ENCODE measurements at places on chromosomes 1 and 21.

- DNase-seq = peak; percentile 46
Observed at GRCh38 chr1:53725238-53725689, 13.7 kb downstream of the GLIS1 start.

GRCh38 chr1:101003012-101003650, 22.5 kb downstream of the DPH5 start:
- DNase-seq = no peak

DNA sequence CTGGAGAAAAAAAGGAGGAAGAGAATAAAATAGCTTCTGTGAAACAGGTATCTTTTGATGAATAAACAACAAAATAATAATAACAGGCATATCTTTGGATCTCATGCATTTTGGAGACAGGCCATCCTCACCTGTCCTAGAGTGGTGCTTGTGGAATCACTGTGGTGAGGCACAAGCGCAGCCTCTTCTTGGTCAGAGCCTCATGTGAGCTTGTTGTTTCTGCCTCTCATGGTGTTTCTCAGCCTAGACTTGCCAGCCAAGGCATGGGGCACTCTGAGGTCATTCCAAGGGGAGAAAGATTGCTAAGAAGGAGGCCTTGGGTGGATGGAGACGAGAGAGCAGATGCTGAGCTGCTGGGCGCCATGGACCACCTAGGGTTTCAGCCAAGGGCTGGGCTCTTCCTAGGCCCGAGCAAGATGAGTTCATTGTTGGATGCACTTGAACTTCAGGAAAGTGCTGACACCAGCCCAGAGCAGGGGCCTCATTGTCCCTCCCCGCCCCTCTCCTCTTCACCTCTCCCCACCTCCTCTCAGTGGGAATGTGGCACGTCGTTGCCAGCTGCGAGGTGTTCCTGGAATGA, 49.5 kb downstream of the ATP5PO start:
- DNase-seq = no peak

DNA sequence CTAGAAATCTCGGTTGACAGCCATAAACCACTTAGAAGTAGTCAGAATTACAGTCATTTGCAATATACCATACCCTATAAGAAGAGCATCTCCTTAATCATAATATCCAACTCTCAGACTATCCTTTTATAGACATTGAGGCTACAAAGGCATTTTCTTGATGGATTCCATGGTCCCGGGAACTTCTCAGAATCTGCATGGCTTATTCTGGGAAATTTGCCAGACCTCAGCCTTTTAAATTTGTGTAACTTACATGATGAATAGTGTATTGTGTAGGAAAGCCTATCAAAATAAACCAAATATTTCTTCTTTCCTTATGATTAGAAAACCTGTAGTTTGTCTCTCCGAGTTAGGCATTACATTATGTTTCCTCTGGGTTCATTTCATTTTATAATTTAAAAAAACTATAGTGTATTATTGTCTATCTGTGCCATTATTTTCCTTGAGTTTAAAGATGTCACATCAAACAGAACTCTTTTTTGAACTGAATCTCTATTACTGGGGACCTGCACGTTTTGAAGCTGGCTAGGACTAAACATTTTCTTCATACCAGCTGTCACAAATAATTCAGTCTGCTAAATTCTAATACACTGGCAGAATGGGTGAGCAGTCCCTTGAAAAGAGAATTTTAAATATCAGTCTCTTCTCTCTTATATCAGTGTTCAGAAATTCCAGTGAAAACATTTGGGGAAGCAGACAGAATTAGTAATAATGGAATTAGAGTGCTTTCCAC, 102.9 kb downstream of the GABPA start:
- DNase-seq = no peak

GRCh38 chr1:27941671-27942540, 7.1 kb downstream of the SMPDL3B start:
- no peak for DNase-seq

DNA sequence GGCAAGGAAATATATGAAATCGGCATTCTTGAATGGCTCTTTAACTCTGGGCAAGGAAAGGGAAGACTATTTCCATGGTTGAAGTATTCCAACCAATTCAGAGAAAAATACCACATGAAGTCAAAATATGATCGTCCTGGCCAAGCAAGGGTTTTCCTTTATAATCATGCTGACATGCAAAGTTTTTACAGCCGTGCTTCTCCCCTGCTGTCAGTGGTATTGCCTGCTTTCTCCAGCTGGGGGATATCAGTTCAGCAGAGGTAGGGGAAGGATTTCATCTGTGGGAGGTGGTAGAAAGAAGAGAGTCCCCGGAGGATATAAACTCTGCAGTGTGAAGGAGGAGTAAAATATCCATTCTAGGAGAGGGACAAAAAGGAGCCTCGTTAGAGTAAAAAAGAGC, 322.8 kb downstream of the PAPPA2 start:
- no peak for DNase-seq

- DNase-seq = no peak
Observed at GRCh38 chr1:152758636-152759035, 811 bp downstream of the KPRP start.

DNA sequence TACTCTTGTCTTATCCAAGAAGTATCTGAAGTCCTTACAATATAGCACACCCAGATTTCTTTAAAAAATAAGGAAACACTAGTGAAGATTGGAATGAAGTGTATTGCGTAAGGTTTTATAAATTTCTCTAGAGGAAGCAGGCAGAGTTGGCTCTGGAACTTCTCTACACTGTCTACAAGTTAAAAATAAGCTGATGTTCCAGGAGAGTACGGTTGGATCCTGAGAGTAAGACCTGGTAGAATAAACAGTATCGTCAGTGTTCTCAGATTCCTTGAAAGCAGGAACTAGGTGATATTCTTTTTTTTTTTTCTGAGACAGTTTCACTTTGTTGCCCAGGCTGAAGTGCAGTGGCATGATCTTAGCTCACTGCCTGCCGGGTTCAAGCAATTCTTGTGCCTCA, 107.9 kb downstream of the USP25 start:
- DNase-seq = peak; percentile 2

DNA sequence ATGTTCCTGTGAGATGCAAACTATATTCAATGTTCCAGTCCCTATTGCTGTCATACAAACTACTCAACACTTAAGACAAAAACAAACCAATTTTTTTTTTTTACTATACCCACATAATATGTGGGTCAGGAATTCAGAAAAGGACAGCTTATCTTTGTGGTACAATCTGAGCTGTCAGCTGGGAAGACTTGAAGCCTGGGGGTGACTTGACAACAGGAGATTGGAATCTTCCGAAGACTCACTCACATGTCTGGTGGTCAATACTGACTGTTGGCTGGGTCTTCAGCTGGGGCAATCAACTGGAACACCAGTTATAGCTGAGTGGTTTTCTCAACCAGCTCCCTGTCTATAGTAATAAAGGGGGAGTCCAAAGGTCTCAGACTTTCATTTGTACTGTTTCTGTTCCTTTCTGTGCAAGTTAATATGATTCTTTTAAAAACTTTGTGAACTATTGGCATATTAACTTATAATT, 81.7 kb upstream of the ATP1B1 start:
- DNase-seq = no peak

DNA sequence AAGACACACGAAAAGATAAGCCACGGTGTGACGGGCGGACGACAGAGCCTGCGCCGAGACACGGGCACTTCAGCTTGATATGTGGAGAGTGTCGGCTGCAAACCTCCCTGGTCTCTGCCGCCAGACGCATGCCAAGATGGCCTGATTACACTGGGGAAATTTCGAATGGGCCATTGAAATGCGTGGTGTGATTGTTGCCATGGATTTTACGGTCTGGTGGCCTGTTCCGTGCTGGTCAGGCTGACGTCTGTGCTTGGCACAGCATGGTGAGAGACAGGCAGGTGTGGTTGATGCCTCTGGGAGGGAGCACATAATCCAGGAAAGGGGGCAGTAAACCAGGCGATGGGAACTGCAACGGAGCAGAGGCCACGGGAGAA, 105.6 kb upstream of the TMPRSS2 start:
- DNase-seq = no peak

- DNase-seq = no peak
Observed at GRCh38 chr1:56901716-56902115, 47.1 kb downstream of the C8A start.

DNA sequence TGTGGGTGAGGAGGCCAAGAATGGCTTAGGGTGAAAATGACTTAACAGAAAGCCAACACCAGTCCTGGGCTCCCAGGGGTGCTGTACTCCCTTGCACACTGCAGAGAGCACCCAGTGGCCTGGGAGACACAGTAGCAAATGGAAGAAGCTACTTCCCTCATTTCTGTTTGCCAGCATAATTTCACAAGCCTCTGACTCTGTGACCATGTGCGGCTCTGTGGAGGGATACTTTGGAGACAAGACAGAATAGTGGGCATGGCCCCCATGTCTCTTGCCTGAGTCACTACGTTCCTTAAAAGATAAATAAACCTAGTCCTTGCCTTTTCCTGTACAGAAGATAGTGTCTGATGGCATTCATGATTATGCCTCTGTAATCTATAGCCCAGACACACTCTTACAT, 38.1 kb downstream of the TRIM62 start:
- peak; percentile 83 for DNase-seq

DNA sequence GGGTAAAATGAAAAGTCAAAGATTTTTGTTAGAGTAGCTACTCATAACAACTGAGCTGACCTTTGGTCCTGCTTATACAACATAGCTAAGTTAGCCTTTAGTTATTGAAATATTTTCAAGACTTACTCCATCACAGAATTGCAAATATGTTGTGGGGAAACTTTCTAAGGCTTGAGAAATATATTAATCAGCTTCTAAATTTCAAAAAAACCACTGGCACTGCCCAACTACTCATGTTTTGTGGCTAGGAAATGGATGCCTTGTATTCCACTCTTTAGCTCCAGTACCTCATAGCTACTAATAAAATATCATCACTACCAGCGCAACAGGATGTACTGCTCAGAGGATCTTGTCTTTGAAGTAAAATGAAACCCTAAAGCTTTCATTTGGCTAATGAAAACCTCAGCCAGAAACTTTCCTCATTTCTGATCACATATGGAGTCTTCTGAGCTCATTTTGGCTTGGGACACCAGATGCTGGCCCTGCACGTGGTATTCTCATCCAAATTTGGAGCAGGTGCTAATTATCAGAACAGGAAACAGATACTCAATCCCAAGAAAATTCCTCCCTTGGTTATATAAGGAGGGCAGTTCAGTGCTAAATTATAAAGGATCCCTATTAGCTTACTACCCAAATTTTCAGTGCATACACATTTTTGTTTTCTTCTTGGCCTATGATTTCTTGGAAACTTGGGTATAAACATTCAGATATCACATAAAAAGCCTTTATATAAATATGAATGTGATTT, 690.7 kb downstream of the ADGRL2 start:
- no peak for DNase-seq

DNA sequence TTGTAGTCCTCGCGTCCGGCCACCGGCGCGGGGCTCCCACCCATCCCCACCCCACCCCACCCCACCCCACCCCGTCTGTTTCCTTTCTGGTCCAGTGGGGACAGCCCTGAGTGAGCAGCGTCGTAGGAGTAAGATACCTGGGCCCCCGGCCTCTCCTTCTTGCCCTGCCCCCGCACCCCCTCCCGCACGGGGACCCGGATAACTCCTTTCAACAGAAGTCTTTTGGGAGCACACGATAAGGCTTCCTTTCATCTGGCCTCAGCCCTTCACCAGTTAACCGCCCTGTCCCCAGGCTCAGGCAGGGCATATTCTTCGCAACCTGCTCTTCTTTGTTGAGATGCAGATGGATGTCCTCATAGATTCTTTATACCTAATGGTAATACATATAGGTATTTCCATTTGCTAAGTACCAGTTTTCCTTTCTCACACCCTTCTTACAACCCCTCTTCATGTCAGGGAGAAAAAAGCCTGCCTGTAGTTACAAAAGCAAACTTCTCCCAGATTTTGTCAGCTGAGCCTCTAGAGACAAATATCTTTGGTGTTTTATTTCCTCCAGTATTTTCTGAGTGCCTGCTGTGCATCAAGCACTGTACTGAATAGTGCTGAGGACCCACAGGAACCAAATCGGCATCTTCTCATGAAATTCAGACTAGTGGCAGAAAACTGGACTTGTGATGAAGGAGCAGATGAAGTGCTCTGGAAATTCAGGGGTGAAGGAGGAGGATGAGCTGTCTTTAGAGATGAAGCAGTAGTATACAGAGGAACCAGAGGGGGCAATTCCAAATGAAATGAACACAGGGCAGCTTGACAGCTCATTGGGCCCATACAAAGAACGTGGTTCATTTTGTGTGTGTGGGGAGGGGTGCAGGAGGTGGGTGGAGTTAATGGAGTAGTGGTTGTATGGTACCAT, 33.6 kb downstream of the SLC2A1 start:
- DNase-seq = no peak

DNA sequence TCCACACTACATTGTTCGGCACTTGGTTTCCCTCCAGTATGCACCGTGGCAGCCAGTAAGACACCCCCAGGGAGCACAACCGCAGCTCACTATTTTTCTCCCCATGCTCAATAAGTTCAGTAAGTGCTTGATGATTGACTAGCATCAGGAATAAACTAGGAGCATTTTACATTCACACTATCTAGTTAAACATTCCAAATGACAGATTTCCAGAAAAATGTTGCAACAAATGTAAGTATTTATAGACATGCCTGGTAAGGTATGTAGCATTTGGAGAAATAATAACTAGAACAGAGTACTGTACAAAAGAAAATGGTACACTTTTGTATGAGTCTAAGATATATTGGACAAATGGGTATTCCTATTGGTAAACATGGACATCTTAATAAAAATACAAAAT, 92.9 kb downstream of the SLC45A1 start:
- DNase-seq = no peak

GRCh38 chr1:90836345-90836679, 119.2 kb upstream of the BARHL2 start:
- no peak for DNase-seq

- DNase-seq = no peak
Observed at GRCh38 chr1:54875000-54875399, 12.0 kb downstream of the DHCR24 start.

GRCh38 chr21:37181059-37181458, 86.1 kb downstream of the VPS26C start:
- DNase-seq = no peak

DNA sequence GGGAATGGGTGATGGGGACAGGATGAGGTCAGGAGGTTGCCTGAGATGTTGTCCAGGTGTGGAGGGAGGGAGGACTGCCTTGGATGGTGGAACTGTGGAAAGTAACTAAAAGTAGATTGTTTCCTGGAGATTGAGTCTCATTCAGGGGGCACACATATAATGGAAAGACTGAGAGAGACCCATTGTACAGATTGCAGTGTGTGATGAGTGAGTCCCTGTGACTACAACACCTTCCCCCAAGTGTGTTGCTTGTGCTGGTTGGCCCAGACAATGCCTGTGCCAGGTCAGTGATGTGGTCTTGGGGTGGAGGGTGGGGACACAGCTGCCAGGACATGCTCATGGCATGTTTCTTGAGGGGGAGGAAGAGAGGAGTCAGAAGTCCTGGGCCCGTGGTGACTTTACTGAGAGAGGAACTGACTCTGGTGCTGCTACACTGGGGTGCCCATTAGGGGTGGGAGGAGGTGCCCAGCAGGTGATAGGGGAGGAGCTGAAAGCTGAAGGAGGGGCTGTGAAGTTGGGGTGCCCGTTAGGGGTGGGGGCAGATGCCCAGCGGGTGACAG, 5.2 kb downstream of the SNAP47 start:
- DNase-seq = no peak

- no peak for DNase-seq
Observed at GRCh38 chr1:33130297-33130696, 49.3 kb downstream of the AZIN2 start.
